Femur (tissue), 1 donor: ENCODE measurements at places on chromosomes 2 and 18.

DNA sequence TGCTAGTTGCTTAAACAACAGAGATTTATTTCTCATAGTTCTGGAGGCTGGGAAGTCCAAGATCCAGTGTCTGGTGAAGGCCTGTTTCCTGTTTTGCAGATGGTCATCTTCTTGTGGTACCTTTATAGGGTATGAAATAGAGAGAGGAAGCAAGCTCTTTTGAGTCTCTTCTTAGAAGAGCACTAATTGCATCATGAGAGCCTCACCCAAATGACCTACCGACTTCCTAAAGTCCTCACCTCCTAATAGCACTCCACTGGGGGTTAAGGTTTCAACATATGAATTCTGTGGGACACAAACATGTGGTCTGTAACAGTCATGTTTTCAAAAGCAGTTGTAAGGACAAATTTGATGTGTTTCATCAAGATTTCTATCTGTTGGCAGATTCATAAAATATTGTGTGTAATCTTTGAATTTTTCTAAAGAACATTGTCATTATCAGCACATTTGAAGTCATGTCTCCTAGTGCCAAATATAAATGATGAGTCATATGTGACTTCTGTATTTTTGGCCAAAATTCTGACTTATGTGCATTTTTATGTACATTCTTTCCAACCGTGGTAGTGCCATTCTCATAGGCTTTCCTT, 45.3 kb downstream of the CD28 start:
- no peak for DNase-seq

DNA sequence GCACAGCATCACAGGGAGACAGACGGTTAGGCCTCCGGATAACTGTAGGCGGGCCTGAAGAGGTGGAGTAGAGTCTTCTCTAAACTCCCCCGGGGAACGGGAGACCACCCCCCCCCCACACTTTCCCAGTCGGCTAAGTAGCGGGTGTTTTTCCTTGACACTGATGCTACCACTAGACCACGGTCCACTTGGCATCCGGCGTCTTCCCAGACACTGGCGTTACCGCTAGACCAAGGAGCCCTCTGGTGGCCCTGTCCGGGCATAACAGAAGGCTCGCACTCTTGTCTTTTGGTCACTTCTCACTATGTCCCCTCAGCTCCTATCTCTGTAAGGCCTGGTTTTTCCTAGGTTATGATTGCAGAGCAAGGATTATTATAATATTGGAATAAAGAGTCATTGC, 25.7 kb upstream of the NCL start:
- DNase-seq: no peak

DNA sequence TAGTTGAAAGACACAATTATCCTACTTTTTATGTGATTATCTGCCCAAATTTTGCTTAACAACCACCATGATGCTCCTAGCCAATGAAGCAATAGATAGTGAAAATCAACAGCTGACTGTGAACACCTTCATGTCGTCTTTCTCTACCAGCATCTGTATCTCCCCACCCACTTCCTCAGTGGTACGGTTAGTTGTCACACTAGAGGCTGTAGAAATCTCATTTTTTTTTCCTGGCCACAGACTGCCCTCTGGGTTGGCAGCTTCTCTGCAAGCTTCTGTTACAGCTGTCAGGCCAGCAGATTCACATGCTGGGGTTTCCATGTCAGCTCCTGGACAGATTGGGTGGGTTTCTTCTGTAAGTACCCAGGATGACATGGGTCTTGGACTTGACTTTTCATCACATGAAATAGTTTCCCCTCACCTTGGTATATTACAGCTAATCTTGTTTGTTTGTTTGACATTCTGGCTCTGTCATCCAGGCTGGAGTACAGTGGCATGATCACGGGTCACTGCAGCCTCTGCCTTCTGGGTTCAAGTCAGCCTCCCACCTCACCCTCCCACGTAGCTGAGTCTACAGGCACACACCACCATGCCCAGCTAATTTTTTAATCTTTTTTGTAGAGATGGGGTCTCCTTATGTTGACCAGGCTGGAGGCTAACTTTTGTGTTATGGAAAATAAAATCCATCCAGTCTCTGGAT, 24.3 kb downstream of the STAT4 start:
- no peak for DNase-seq

- DNase-seq: no peak
These were observed 24.0 kb upstream of the LOXHD1 start for GRCh38 chr18:46680784-46681695.

GRCh38 chr2:38095996-38096861, 20.3 kb upstream of the CYP1B1 start:
- DNase-seq: peak; percentile 44

DNA sequence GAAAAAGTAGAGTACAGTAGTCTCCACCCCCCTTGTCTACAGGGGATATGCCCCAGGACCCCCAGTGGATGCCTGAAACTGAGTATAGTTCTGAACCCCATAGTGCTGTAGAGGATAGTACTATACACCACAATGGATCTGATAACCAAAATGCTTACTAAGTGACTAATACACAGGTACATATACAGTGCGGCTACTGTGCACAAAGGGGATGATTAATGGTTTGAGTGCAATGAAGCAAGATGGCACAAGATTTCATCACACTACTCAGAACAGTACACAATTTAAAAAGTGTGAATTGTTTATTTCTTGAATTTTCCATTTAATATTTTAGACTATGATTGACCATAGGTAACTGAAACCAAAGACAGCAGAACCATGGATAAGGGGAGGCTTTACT, 446.9 kb upstream of the NRP2 start:
- DNase-seq: no peak

DNA sequence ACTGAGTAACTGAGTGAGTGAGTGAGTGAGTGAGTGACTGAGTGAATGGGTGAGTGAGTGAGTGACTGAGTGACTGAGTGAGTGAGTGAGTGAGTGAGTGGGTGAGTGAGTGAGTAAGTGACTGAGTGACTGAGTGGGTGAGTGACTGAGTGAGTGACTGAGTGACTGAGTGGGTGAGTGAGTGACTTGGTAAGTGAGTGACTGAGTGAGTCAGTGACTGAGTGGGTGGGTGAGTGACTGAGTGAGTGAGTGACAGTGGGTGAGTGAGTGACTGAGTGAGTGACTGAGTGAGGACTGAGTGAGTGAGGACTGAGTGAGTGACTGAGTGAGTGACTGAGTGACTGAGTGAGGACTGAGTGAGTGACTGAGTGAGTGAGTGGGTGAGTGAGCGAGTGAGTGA, 13.9 kb downstream of the MAL start:
- no peak for DNase-seq

DNA sequence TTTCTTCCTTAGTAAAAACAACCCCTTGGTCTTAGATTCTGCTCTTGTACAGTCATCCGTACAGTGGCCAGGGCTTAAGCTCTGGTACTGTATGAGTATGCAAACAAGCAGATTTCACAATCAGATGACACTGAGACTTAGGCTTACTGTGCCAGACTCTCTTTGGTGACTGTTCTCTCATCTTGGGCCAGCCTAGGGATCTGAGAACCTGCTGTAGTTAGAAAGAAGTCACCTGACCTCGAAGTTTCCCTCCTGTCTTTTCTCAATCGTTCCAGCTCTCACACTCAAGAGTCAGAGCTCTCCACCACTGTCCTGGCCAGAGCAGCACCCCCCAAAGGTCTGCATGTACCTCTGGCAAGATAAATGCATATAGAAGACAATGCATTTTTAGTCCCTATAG, 63.2 kb downstream of the ZEB2 start:
- no peak for DNase-seq
